T-helper 9 cell (primary cell): ENCODE measurements at places on chromosomes 16 and 17.

GRCh38 chr16:974611-975261 lies 4.0 kb upstream of the LMF1 start:
- no peak for DNase-seq

GRCh38 chr16:6777624-6778023 lies 555.0 kb upstream of the RBFOX1 start:
- DNase-seq: no peak

- no peak for DNase-seq
Measured at GRCh38 chr16:30699615-30700099, 686 bp downstream of the SRCAP start.

DNA sequence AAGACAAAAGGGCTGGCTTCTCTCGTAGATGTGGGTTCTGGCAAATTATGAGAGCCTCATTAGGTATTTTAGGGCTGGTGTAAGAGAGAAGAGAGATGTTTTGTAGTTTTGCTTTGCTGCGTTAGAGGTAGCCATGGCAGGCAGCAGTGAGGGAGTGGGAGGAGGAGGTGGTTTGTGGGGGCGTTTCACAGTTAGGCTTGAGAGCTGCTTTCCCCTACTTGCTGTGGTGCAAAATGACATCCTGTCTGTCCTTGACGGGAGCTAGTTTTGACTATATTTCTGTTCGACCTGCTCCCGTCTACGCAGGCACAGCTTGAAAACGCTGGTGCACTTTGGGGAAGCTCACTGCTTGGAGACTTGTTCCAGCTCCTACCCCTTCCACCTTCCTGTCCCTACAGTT lies 75.5 kb downstream of the SLC5A11 start:
- no peak for DNase-seq
